ENCODE measurements at places on chromosomes 4 and X. TPM values are rescaled to one million over a fixed set of nuclear protein-coding genes. Genes with fewer than 3 reads are reported as not detected.

AIMP1 gene
- 71.9 TPM for polyA plus RNA-seq

F9 gene
- polyA plus RNA-seq = not detected

RAB41 gene
- polyA plus RNA-seq = 0.72 TPM

WNK3 gene
- polyA plus RNA-seq = 4.9 TPM

FOXR2 gene
- not detected for polyA plus RNA-seq

HTN1 gene
- polyA plus RNA-seq = not detected

IGSF1 gene
- 18.7 TPM for polyA plus RNA-seq

RS1 gene
- polyA plus RNA-seq = 0.14 TPM

ODAM gene
- 1.8 TPM for polyA plus RNA-seq

BANK1 gene
- 2.9 TPM for polyA plus RNA-seq

RIPPLY1 gene
- polyA plus RNA-seq = 3.0 TPM

RHOXF1 gene
- 0.17 TPM for polyA plus RNA-seq

NWD2 gene
- polyA plus RNA-seq = 0.31 TPM

UGT8 gene
- polyA plus RNA-seq = 45.2 TPM

SPATA18 gene
- 1.7 TPM for polyA plus RNA-seq

Measured in renal cortex interstitium (tissue), 15 donors.